ENCODE measurements at places on chromosomes 2 and 18.

GRCh38 chr18:63236921-63237846 is 82.4 kb downstream of the BCL2 start:
- DNase-seq = no peak

DNA sequence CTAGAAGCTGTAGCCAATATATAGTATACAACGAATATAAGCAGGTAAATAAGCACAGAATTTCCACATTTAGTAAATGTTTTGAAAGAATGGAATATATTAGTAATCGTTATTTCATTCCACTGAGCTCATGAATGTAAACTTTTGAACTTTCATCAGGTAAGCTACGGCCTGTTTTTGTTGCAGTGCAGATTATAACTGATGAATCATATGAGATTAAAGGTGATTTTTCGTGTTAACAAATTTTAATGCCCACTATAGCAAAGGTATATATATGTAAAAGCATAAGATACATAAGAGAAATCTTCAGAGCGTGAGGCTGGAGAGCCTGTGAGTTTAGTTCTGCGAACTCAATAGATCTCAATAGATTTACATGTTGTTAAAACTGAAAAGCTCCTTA is 1.1 kb downstream of the SCYGR1 start:
- DNase-seq = no peak

DNA sequence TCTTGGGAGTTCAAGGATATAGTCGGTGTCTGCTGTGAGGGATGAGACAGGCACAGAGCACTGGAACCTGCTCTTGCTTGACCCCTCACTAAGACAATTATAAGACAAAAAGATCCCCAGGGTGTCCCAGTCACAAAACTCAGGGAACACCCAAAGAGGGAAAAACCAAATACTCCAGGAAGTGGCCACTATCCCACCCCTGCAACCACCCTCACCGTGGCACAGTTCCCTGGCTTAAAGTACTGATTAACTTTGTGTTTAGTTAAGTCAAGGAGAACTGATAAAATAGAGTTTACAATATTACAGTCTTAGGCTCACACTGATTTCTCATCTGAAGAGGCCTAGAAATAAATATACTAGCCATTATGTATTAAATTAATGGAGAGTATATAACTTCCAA is 13.5 kb downstream of the IL36B start:
- no peak for DNase-seq

- DNase-seq = no peak
Observed at GRCh38 chr18:23173912-23174311, 38.6 kb downstream of the CABLES1 start.

DNA sequence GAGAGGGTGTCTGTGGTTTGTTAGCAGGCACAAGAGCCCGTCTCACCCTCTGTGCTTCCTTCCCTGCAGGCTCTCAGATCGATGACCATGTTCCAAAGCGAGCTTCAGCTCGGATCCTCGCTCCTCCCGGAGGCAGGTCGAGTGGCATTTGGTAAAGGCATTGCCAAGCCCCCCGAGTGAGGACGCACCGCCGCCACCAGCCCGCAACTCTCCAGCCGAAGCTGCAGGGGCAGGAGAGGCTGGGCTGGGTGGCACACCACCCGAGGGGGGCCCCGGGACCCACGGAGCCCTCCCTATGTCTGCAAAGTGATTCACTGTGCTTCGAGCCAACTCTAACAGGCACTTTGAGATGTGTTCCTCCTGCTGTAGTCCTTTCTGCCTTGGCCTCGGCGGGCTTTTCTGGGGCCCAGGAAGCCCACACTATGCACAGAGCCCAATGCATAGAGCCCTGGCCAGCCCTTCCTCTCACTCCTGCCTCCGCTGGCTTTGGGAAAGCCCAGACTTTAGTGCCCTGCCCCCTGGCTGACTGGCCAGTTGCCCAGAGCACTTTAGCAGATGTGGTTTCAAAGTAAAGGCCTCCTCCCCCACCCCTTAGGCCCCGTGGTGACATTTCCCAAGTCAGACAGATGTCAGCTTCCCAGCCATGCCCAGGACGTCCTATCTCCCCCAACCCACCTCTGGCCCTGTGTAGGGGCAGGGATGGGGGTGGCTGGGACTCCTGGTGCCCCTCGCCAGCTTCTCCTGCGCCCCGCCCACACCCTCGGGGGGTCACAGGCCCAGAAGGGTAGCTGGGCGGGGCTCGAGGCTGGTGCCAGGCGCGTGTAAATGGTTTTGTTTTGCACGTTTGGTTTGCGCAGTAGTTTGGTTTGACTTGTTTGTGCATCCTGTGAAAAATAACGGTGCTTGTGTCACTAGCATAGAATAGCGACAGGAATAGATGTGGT is 23.3 kb upstream of the MAPRE3 start:
- DNase-seq = no peak

DNA sequence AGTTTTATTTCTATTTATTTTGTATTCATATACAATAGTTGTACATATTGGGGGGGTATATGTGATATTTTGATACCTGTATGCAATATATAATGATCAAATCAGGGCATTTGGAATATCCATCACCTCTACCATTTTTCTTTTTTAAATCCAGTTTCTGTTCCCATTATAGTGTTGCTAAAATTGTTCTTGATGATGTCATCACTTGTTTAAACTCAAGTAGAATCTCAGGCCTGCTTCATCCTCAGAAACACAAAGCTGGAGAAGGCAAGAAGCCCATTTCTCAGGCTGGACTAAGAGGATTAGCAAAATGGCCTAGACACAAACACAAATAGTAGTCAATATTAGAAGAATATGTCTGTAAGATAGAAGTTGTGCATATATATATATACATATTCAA is 747.1 kb upstream of the ACVR2A start:
- no peak for DNase-seq

DNA sequence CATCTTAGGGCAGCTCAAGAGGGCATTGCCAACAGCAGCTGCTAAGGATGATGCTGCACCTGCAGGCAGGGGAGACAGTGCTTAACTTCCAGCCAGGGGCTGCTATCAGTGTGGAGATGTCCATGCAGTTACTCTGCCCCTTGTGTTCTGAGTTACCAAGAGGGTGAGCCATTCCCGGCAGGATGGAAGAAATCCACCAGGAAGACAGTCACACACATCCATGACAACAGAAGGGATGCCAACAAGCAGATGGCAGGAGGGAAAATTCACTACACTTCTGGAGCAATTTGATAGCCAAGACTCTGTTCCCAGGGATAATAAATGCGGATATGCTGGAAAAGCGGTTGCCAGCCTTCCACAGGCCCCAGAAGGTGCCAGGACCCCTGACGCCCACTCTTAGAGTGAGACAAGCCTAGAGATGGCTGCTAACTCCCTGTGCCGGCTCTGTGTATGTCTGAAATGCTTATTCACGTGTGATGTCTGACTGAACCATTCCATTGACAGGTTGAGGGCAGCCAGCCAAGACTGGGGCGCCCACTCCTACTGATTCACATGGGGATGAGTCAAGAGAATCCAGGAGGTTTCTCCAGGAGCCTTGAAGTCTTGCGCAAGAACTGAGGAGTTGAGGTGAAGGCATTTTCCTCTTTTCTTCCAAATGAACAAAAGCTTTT is 24.5 kb downstream of the LOXHD1 start:
- DNase-seq = no peak

- no peak for DNase-seq
Observed at GRCh38 chr2:174337337-174338146, 2.8 kb downstream of the SP9 start.

GRCh38 chr2:26562811-26563645 is 78.1 kb downstream of the CIB4 start:
- peak; percentile 34 for DNase-seq

- no peak for DNase-seq
Observed at GRCh38 chr2:235936493-235936892, 231.7 kb downstream of the GBX2 start.

DNA sequence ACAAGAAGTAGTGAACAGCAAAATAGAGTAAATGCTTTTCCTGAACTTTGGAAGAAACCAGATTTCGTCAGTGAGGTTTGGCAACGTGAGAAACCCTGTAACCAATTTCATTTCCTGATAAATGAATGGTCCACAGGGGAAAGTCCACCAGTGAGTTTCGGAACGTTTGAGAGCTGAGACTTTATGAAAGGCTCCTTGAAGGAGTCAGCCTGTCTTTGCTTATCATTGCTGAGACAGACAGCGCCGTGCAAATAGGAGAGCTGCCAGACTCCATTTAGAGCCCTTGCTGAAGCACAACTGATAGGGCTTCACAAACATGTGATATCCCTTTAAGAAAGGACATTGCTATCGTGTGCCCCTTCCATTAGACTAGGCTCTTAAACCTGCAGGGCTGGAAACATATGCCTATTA is 121.8 kb upstream of the SMAD7 start:
- DNase-seq = no peak

DNA sequence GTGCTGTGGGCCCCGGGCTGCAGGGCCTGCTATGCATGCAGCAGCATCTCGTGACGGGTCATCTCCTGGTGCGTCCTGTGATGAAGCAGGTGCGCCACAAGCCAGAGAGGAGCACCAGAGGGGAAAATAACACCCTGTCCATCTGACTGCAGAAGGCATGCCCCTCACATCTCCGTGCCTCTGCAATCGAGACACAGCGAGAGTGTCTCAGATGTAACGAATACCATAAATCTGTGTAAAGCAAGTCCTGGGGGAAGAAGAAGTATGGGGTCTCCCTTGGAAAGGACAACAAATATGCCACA is 137.5 kb downstream of the PTGR3 start:
- no peak for DNase-seq

DNA sequence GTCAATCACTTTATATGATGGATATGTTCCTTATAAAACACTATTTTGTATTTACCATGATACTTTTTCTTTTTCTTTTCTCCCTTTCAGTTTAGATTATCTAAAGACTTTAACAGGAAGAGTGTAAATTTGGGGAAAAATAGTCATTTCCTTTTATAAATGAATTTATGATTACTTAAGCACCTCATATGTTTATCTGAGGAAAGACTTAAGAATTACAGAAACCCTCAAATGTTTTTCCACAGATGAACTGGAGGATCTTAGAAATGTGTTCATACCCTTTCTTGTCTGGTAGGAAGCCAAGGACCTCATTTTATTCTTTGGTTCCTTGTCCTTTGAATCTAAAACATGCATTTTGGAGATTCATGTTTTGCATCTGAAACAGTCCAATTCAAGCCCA is 36.7 kb downstream of the MAPRE2 start:
- DNase-seq = no peak

GRCh38 chr18:22337306-22337705 is 80.4 kb downstream of the CTAGE1 start:
- no peak for DNase-seq

DNA sequence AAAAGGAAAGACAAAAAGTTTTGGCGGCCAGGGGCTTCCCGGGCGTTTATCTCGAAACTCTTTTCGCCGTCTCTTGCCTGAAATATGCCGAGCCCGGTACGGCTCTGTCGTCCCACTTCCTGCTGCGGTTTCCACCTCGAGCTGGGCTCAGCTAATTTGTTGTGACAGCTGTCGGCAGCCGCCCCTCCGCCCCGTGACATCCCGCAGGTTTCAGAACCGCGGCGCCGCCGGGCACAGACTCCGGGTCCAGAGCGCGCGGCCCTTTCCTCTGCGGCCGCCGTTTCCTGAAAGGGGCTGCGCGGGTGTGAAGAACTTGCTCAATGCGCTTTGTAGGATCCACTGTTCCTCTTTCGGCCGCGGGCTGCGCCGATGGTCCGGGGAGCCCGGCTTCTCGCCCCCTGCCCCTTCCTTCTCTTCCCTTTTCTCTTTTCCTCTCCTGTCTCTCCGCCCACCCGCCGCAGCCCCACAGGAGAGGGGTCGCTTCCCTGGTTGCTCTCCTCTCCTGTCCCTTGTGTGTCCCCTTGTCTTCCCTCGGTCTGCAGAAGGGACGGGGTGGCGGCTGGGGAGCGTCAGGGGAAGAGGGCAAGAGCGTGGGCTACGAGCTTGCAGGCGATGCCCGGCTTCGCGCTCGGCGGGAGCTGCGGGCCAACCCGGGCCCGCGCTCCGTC is 648 bp downstream of the ARID5A start:
- DNase-seq = no peak

- no peak for DNase-seq
Observed at GRCh38 chr18:21853016-21853415, 112.4 kb downstream of the MIB1 start.

- no peak for DNase-seq
Observed at GRCh38 chr2:14717131-14717530, 84.6 kb downstream of the LRATD1 start.

DNA sequence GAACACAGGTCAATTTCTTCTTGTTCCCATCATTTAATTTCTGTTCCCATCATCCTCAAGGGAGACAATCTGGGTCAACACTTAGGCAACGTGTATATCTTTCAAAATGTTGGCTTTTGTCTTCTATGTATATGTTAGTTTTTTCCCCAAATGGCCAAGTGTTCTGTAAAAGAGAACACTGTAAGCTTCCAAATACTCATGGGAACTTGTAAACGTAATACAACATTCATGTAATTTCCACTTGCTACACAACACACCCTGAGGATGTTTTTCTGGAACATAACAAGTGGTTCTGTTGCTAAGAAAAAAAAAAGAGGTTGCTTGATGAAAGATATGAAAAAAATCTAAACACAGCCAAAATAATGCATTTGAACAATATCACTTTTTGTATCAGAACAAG is 149.1 kb downstream of the ATAD2B start:
- no peak for DNase-seq

DNA sequence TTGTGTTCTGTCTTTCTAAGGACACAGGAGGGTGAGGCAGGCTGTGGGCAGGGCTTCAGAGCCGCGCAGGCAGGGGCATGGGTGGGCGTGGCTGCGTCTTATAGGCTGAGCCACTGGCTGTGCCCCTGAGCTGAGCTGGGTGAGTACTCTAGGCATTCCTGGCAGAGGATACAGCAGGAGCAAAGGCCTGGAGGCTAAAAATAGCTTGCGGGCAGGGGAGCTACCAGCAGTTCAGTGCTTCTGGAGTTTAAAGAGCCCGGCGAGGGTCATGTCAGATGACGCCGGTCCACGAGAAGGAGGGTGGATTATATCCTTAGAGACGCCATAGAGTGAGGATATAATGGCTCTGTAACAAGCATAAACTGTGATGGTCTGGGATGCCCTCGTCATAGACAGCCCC is 31.5 kb upstream of the PDIA6 start:
- no peak for DNase-seq

DNA sequence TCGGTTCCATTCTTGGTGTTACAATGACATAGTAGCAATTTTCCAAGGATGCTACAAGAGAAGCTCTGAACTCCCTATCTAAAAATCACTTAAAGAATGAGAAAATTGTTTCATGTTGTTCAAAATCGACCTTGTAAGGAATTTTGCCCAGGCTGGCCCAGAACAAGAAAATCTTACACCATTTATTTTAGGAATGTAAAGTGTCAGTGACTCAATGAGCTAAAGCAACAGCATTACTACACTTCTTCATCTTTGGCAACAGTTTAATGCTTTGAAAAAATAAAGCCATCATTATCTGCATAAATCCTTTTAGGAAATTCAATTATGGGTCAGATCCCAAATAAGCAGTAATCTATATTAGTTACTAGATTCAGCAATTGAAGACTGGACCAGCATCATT is 38.6 kb downstream of the SLC25A12 start:
- DNase-seq = no peak
